ENCODE measurements at places on chromosomes 5 and 9.

DNA sequence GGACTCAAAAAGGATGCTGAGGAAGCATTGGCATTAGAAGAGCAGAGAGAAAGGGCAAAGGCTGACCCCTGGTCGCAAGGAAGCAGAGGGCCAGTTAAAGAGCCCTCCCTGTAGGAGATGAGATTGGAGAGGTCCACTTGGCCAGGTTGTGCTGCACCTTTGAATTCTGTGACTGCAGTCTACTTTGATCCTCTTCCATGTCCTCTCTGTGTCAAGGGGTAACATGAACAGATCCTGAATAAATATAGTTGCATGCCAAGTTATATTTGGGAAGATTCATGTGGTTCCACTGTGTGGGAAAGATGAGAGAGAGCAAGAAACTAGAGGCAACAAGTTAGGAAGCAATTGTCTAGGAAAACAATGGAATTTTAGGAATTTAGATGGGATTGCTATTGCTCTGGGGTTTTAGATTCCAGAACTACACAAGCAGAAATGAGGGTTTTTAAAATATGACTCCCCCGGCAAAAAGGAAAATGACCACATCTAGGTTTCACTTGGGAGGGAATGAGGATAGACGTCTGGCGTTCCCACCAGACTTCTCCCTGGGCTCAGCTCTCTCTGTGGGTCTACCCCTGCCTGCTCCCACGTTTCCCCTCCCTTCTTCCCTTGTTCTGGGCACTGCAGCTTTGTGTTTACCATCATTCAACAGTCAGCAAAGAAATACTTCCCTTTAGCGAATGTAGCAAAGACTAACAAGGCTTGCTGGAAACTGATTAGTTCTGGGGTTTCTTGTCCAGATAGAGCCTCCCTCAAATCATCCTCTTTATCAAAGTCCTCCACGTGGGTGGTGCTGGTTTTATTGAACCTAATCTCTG lies 63.6 kb downstream of the SNX18 start:
- DNase-seq, result no peak

GRCh38 chr5:97554977-97555643 lies 372.1 kb upstream of the RIOK2 start:
- no peak for DNase-seq

GRCh38 chr5:133450286-133450685 lies 162.1 kb downstream of the FSTL4 start:
- peak; percentile 25 for DNase-seq

DNA sequence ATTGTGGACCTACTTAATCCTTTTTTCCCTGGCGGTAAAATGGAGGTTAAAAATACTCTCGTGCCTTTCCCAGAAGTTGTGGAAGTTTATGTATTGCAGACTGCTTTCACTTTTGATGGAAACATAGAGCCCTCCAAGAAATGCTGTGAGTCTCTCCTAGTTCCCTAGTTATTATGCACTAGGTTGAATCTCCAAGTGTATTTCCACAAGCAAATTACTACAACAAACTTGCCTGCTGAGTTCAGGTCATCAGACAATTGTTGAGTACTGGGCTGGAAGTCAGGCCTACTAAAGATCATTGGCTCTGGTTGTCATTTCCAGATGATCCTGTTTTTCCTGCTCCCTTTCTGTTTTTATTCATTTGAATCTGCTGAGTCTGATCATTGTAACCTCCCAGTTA lies 104.1 kb downstream of the CD180 start:
- no peak for DNase-seq

GRCh38 chr9:136303066-136303824 lies 649 bp downstream of the CCDC187 start:
- no peak for DNase-seq

DNA sequence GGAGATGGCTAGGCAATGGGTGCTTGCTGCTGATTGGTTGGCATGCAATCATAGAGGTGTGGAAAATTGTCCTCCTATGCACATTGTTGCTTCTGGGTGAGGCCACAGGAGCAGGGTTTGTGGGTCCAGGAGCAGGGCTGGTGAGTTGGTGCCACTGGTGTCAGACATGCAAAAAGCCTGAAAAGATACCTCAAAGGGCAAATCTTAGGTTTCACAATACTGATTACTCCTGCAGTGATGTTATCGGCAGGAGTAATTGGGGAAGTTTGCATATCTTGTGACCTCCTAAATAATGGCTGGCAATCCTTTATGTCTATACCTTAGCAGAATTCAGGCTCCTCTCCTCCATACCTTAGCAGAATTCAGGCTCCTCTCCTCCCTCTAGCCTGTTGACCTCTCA lies 25.2 kb downstream of the SLC25A48 start:
- DNase-seq, result no peak

DNA sequence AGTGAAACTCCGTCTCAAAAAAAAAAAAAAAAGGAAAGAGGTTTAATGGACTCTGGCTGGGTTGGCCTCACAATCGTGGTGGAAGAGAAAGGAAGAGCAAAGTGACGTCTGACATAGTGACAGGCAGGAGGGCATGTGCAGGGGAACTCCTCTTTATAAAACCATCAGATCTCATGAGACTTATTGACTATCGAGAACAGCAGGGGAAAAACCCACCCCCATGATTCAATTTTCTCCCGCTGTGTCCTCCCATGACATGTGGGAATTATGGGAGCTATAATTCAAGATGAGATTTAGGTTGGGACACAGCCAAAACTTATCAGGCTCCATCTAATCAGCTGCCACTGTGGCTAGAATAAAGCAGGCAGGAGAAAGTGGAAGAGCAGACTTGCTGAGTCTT lies 610.4 kb upstream of the NUDT12 start:
- no peak for DNase-seq

GRCh38 chr5:139958432-139959148 lies 84.5 kb downstream of the NRG2 start:
- peak; percentile 12 for DNase-seq

Measured in NB4 (cell line).